ENCODE measurements at places on chromosomes 1 and 21.

GRCh38 chr1:240096974-240097373 lies 5.3 kb downstream of the FMN2 start:
- no peak for DNase-seq

- DNase-seq = peak; percentile 12
Measured at GRCh38 chr1:53393325-53393792, 65.5 kb upstream of the LRP8 start.

GRCh38 chr1:8711151-8711550 lies 106.3 kb downstream of the RERE start:
- DNase-seq = no peak

DNA sequence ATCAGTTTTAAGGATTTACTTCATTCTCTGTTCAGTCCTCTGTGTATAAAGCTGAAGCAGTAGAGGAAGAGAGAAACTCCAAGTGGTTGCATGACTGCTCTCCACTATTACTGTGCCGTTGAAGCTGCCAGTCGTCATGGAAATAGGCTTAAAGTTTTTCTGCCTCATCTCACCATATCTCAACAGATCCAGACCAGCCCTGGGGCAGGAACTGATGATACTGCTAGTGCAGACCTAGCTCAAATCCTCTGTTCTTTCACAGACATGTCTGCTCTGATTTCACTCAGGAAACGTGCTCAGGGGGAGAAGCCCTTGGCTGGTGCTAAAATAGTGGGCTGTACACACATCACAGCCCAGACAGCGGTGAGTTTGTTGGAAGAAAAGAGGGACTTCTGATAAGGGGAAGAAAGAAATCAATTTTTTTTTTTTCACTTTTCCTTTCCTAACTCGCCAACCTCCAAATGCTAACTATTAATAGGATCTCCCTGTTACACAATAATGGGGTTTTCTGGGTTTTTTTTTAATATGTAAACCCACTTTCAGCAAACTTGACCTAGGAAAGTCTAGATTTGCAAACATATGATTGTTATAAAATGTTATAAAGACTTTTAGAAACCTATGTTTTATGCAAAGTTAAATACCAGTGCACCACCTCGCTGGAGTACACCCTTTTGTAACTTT lies 22.2 kb upstream of the STRIP1 start:
- no peak for DNase-seq

DNA sequence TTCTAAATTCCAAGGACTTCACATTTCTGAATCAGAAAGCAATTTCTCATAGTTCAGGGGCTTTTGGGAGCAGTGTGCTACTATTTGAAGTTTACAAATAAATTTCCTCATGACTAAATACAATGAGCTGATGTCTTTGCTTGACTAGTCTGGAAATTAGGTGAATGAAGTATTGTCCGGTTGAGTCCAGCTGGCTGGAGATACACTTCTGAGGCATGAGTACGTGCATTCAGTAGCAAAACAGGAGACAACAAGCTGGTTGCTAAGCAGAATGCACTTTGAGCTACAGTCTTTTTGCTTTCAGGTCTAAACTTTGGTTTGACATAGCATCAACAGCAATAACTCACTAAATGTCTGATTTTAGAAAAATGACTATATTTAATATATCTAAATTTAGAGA lies 27.1 kb downstream of the ZNHIT6 start:
- no peak for DNase-seq

DNA sequence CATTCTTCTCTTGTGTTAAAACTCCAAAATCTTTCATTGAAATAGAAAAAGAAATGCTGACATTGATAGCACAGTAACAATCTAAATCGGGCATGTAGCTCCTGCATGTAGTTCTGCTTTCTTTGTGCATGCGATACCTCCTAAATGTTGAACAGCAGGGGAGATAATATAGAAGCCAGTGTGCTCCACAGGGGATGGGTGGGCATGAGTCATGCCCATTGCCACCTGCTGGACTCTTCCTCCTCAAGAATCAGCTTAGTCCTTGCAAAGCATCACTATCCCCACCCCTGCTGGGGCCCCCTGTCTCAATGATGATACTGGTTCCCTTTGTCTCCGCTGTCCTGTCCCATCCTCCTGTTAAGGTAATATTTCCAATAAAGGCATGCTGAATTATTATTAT lies 203.0 kb downstream of the RWDD3 start:
- DNase-seq = no peak

DNA sequence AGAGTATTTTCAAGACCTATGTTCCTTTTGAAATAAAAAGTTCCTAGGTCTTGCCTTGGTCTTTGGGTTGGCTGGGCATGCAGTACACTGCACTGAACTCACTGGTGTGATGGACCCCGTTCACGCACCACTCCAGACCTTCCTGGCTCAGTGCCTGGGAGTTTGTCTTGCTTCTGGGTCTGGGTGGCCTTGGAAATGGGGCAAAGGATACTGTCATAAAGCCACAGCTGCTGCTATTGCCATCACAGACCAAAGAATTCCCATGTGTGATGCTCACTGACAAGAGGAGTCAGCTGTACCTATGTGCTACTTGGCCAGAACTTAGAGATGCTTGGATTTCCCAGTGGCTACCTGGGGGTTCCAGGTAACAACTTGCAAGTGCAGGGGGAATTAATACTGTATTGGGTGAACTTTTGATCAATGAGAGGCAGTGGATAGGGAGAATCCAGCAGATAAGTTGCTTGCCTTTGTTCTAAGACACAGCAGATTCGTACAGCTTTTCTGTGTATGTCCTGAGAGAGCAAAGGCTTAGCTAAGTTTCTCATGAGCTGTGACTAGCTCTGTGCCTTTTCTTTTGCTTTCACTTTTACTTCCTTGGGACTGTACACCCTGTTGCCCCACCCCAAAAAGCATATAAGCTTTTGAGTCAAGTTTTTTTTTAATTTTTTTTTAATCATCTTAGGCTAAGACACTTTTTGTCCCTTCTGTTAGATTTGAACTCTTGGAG lies 115.3 kb downstream of the RUNX1 start:
- DNase-seq = no peak

- DNase-seq = no peak
Measured at GRCh38 chr1:170583186-170583585, 51.2 kb downstream of the GORAB start.

DNA sequence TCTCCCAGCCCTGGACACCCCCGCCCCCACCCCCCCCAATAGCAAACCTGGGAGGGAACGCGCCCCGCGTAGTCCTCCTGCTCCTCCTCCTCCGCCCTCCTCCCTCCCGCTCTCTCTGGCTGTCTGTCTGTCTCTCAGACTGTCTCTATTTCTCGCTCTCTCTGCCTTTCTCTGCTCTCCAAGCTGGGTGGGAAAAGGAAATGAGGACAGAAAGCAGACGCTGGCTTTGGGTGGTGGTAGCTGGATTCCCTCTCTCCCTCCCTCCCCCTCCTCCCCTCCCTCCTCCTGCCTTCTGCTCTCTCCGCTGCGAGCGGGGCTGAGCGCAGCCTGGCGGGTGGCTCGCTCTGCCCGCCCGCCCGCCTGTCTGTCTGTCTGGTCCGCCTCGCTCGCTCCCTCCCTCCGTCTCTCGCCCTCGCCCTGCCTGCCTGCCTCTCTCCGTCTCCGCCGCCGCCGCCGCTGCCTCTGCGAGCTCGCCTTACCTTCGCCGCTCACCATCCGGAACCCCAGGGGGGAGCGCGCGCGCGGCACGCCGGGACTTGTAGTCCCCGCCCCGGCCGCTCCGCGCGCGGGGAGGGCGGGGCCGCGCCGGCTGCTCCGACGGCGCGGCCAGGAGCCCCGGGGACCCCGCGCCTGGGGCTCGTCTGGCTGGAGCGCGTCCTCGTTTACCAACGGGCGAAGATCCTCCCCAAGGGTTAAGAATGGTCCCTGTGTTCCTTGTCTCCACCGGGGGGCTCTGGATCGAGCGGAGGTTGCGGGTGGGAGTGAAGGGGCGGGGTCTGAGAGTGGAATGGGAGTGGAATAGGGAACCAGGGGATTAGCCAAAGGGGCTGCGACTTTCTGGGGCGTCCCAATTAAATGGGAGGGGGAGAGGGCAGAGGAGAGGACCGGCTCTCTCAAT lies at the start of gene AHDC1:
Gene AHDC1 (minus strand): TSS at position 464 of the 898 bp plus-strand sequence. CDS start 52,029 bp downstream, outside the sequence.
- peak; percentile 69 for DNase-seq

- no peak for DNase-seq
Measured at GRCh38 chr1:156414461-156415064, 45.6 kb downstream of the RHBG start.

GRCh38 chr1:32335790-32336590 lies at the start of gene MARCKSL1:
Gene MARCKSL1, minus strand, starts transcription at chr1:32336233. Its CDS starts 200 bp downstream, at chr1:32336033.
- peak; percentile 39 for DNase-seq

DNA sequence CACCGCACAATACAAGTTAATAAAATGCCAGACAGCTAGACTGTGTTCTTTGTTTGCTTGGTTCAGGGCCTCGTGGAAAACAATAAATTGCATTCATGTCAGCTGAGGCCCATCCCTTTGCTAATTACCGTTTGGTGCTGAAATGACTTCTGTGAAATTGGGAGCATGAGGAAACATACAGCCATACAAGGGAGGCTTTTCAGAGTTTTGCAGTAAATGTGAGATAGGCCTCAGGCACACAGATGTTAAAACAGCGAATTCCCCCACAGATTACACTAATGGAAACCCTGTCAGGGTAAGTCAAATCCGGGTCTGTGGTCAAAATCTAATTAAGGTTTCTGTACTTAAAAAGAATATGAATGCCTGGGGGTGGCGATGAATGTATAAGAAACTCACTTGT lies 173.5 kb upstream of the LMO4 start:
- no peak for DNase-seq

DNA sequence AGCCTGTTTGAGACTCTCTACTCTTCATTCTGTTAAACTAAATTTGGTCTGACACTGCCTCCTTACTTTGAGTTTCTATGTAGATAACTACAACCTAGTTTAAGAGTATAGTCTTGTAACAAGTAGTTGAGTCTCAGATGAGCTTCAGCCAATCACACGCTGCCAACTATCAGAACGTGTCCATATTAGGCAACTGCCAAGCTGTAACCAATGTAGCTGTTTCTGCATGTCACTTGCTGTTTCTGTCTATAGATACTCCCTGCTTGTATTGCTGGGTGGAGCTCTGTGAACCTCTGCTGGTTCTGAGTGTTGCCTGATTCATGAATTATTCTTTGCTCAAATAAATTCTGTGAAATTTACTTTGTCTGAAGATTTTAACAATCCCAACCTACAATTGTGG lies 452.6 kb upstream of the NR5A2 start:
- DNase-seq = no peak

- DNase-seq = no peak
Measured at GRCh38 chr1:218617986-218618385, 272.9 kb downstream of the TGFB2 start.

All from fibroblast of skin of left biceps (primary cell).